ENCODE measurements at places on chromosomes 3 and 15. TPM values are rescaled to one million over a fixed set of nuclear protein-coding genes. Genes with fewer than 3 reads are reported as not detected.
A peak's percentile ranks its signal among the peaks of the same experiment; 100 is the strongest.

Gene CHST13
- total RNA-seq: 0.09 TPM

DNA sequence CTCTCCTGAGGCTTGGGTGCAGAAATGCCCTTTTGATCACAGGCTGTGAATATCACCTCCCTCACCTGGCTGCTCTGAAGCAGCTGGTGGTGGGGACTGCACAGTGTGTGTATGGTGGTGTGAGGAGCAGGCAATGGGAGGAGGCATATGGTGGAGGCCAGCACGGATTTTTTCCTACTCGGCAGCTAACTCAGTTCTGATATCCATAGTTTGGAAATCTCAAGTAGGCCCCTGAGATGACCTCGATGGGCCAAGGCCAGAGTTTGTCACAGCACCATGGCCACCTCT, 21.3 kb upstream of the CXCR6 start:
- peaks cover under 1% of the 10 kb centered on the region for H3K27me3 ChIP-seq
- H3K27ac ChIP-seq: no peak overlapping the region
- H3K4me1 ChIP-seq: peaks cover 1% of the 10 kb centered on the region

DNA sequence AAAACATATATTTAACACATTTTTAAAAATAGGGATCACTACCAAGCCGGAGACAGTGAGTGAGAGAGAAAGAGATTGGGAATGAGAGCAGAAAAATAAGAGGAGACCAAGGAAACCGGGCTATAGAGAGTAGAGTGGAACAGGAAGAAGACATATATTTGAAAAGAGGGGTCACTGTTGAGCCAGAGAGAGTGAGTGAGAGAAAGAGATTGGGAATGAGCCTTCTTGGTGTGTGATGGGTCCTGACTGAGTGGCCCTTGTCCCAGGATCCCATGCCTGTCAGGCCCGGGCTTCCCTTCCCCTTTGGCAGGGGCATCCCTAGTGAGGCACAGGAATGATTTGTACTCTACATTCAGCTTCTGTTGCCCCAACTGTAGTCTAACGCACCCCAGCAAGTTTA, 646.6 kb downstream of the NTRK3 start:
- H3K36me3 ChIP-seq: no peaks in the 10 kb centered on the region
- H3K4me1 ChIP-seq: no peaks in the 10 kb centered on the region
- no peak overlapping the region for H3K4me3 ChIP-seq
- H3K27me3 ChIP-seq: no peaks in the 10 kb centered on the region

Gene ANKRD63
- 0.41 TPM for total RNA-seq

GRCh38 chr3:161550491-161551195, 54.0 kb downstream of the OTOL1 start:
- no peak for DNase-seq
- no peaks in the 10 kb centered on the region for H3K4me1 ChIP-seq
- H3K27ac ChIP-seq: no peak overlapping the region
- H3K27me3 ChIP-seq: peaks cover 2% of the 10 kb centered on the region
- H3K4me3 ChIP-seq: no peak overlapping the region

DNA sequence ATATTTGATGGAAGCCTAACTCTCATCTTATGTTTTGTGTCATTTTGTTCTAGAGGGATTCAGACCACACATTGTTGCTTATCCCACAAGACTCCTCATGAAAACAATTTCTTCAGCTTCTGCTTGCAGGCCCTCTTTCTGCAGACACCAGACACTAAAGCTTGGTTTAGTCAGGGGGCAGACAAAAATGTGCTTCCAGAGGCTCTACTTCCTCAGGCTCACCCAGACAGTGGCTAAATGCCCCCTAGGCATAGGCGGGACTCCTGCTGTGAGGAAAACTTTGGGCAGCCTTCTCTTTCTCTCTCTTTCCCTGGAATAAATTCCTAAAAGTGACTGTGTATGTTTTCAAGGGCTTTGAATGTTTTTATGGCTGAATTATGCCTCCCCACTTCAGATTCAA, 435.4 kb upstream of the ATP11B start:
- H3K27ac ChIP-seq: no peak overlapping the region
- no peaks in the 10 kb centered on the region for H3K36me3 ChIP-seq
- no peaks in the 10 kb centered on the region for H3K4me1 ChIP-seq
- H3K27me3 ChIP-seq: no peaks in the 10 kb centered on the region

GRCh38 chr3:193996641-193997089, 139.3 kb upstream of the HES1 start:
- no peaks in the 10 kb centered on the region for H3K36me3 ChIP-seq
- no peaks in the 10 kb centered on the region for H3K4me1 ChIP-seq
- no peak overlapping the region for H3K4me3 ChIP-seq
- no peak overlapping the region for H3K27ac ChIP-seq

Gene ZNF80
- 0.74 TPM for total RNA-seq

- H3K27me3 ChIP-seq: no peaks in the 10 kb centered on the region
- H3K36me3 ChIP-seq: no peaks in the 10 kb centered on the region
- H3K27ac ChIP-seq: no peak overlapping the region
- no peaks in the 10 kb centered on the region for H3K4me1 ChIP-seq
- no peak overlapping the region for H3K4me3 ChIP-seq
These were observed 12.4 kb downstream of the SNX33 start for GRCh38 chr15:75659928-75660645.

Gene CCDC39
- total RNA-seq: not detected

- H3K27me3 ChIP-seq: no peaks in the 10 kb centered on the region
- no peak overlapping the region for H3K27ac ChIP-seq
- no peak overlapping the region for H3K4me3 ChIP-seq
- DNase-seq: no peak
- H3K4me1 ChIP-seq: no peaks in the 10 kb centered on the region
- H3K36me3 ChIP-seq: no peaks in the 10 kb centered on the region
These were observed 386.2 kb downstream of the RSL24D1 start for GRCh38 chr15:54810496-54810895.

- peaks cover 50% of the 10 kb centered on the region for H3K4me1 ChIP-seq
- peaks cover 49% of the 10 kb centered on the region for H3K36me3 ChIP-seq
- H3K27me3 ChIP-seq: no peaks in the 10 kb centered on the region
- DNase-seq: no peak
- H3K4me3 ChIP-seq: no peak overlapping the region
These were observed 67.9 kb downstream of the DCUN1D1 start for GRCh38 chr3:182912474-182912873.

GRCh38 chr3:43883729-43884396, 193.1 kb downstream of the ABHD5 start:
- H3K27ac ChIP-seq: no peak overlapping the region
- H3K4me1 ChIP-seq: no peaks in the 10 kb centered on the region
- DNase-seq: no peak
- no peak overlapping the region for H3K4me3 ChIP-seq
- peaks cover 9% of the 10 kb centered on the region for H3K27me3 ChIP-seq
- no peaks in the 10 kb centered on the region for H3K36me3 ChIP-seq

DNA sequence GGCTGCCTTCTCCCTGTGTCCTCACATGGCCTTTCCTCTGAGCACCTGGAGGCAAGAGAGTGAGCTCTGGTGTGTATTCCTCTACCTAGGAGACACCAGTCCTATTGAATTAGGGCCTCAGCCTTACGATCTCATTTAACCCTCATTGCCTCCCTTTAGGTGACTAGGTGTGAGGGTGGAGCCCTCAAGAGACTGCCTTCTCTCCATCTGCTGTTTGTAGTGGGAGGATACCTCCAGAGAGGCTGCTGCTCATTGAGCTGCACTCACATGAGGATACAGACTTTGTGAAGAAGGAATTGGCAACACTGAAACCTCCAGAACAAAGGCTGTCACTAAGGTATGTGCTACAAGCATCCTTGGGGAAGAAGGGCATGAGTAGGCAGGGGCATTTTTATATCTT, at the start of gene CCR8:
TSS of gene CCR8 (plus strand) at position 217 of the 400 bp plus-strand sequence. CDS start 2,623 bp downstream, outside the sequence.
- H3K36me3 ChIP-seq: peaks cover 19% of the 10 kb centered on the region
- H3K27me3 ChIP-seq: no peaks in the 10 kb centered on the region
- H3K27ac ChIP-seq: peak within 1 kb of the TSS; percentile 80
- H3K4me1 ChIP-seq: peaks cover 63% of the 10 kb centered on the region
- H3K4me3 ChIP-seq: peak within 1 kb of the TSS; percentile 77

- H3K27me3 ChIP-seq: peaks cover 3% of the 10 kb centered on the region
- H3K27ac ChIP-seq: no peak overlapping the region
- DNase-seq: no peak
- no peak overlapping the region for H3K4me3 ChIP-seq
- H3K36me3 ChIP-seq: no peaks in the 10 kb centered on the region
- no peaks in the 10 kb centered on the region for H3K4me1 ChIP-seq
These were observed 16.0 kb upstream of the ACOX2 start for GRCh38 chr3:58553003-58553402.

Gene ARHGAP11A
- 103 TPM for total RNA-seq

- H3K27ac ChIP-seq: peak overlapping the region; percentile 87
- H3K4me1 ChIP-seq: peaks cover 77% of the 10 kb centered on the region
- H3K4me3 ChIP-seq: peak overlapping the region; percentile 82
- no peaks in the 10 kb centered on the region for H3K27me3 ChIP-seq
- H3K36me3 ChIP-seq: peaks cover 38% of the 10 kb centered on the region
These were observed 19.9 kb downstream of the PXK start for GRCh38 chr3:58352626-58353025.

DNA sequence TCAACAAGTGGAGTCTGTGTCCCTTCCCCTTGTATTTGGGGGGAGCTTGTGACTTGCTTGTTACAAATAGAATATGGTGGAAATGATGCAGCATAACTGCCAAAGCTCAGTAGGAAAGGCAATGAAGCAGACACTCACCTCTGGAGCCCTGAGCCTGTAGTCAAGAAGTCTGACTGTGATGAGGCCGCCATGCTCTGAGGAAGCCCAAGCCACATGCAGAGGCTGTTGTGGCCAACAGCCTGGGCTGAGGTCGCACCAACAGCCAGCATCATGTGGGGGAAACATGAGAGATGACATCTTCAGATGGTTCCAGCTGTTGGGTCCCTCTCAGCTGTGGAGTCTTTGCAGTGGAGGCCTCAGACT, 161.4 kb downstream of the CHSY1 start:
- H3K27ac ChIP-seq: no peak overlapping the region
- H3K36me3 ChIP-seq: no peaks in the 10 kb centered on the region
- peaks cover 14% of the 10 kb centered on the region for H3K4me1 ChIP-seq
- no peak overlapping the region for H3K4me3 ChIP-seq

- no peak overlapping the region for H3K4me3 ChIP-seq
- peaks cover 50% of the 10 kb centered on the region for H3K4me1 ChIP-seq
- H3K36me3 ChIP-seq: peaks cover 46% of the 10 kb centered on the region
- no peak for DNase-seq
These were observed 136.9 kb downstream of the PLCL2 start for GRCh38 chr3:17021614-17022013.

- H3K27ac ChIP-seq: peak overlapping the region; percentile 98
- no peak for DNase-seq
- peak overlapping the region; percentile 93 for H3K4me3 ChIP-seq
- peaks cover 67% of the 10 kb centered on the region for H3K36me3 ChIP-seq
These were observed 21.0 kb upstream of the NFKBIZ start for GRCh38 chr3:101828276-101828675.

DNA sequence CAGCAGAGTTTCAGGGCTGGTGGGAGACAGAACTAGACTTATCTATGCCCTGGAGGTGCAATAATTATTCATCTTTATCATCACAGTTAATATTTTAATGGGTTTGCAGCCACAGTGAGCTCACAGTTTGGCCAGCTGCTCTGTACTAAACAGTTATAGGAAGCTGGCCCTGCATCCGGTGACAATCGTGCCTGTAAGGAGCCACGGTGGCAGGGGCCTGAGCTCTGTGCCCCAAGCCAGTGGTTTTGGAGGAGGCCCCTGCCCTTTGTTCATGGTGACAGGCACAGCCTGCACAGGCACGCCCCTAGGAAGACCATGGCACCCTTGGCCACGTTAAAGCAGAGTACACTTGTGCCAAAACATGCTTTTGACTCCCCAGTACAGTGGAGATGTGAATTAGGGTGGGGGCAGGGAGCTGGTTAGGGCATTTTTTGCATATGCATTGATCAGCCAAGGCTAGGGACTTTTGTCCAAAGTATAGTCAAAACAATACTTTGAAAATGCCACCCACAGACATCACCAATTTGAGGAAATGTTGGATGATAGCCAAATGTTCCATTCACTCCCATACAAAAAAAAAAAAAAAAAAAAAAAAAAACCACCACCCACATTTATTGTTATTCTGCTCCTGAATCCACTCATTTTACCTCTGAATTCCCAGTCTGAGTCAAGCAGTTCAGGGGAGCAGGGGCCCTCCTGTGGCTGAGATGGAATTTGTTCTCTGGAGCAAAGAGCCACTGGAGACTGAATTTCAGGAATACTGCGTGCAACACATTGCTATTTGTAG, 3.4 kb upstream of the RFTN1 start:
- peak; percentile 14 for DNase-seq
- H3K4me3 ChIP-seq: no peak overlapping the region
- peaks cover 14% of the 10 kb centered on the region for H3K36me3 ChIP-seq
- H3K4me1 ChIP-seq: peaks cover 60% of the 10 kb centered on the region

DNA sequence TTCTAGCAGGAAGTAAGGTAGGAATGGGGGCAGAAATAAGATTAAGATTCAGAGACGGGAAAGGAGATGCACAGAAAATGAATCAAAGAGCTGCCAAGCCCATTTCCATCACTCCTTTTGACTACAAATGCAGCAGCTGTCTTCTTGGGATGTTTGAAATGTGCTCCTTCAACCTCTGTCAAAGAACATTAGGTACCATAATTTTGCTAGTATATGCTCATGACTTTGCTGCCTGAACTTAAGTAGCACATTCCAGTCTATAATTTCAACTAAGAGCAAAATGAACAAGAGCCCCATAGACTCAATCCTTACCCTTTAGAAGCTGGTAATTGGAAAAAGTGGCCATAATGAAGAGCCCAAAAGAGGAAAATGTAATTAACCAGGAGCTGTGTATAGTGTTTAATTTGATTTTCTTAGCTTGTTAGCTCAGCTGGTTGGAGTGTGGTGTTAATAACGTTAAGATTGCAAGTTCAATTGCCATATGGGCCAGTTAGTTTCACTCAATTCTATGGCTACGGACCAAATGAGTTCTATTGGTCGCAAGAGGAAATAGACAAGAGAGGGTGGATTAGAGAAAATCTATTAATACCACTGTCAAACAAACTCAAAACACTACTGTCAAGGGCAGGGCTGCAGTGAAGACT, 349.9 kb downstream of the ZBBX start:
- H3K4me3 ChIP-seq: no peak overlapping the region
- DNase-seq: no peak
- no peaks in the 10 kb centered on the region for H3K27me3 ChIP-seq
